ENCODE measurements at places on chromosomes 12 and 14.

GRCh38 chr12:112536367-112536730, 117.6 kb downstream of the PTPN11 start:
- DNase-seq = no peak

GRCh38 chr14:103527408-103528145, 1.4 kb upstream of the TRMT61A start:
- peak; percentile 88 for DNase-seq

DNA sequence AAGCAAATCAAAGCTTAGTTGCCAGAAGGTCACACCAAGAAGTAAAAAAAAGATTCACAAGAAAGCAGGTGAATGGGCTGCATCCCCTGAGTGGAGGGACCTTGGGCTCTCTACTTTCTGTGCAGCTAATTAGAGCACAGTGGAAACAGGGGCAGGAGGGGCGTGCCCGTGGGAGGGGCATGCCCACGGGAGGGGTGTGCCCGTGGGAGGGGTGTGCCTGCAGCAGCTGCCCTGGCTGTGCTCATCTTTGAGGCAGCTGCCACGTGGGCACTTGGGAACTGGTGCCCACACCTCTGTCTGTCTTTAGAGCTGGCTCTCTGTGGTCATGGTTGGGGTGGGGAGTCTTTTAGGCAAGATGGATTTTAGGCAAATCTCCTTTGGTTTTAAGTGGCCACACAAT, 60.0 kb downstream of the EML1 start:
- no peak for DNase-seq

DNA sequence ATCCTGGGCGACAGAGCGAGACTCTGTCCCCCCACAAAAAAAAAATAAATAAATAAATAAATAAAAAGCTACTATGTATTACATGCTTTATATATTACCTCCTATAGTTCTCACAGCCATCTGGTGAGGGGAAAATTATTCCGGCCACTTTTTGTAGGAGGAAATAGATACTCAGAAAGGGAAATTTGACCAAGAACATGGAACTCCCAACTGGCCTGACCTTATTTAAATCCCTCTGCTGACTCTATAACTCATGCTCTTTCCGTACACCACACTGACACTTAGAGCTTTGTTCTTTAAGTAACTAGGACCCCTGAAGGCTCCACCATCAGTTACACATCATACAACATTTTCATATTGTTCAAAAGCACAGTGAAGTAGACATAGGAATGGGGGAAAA, 2.2 kb upstream of the MMP19 start:
- no peak for DNase-seq

GRCh38 chr14:24700511-24700910, 66.5 kb upstream of the GZMB start:
- no peak for DNase-seq

DNA sequence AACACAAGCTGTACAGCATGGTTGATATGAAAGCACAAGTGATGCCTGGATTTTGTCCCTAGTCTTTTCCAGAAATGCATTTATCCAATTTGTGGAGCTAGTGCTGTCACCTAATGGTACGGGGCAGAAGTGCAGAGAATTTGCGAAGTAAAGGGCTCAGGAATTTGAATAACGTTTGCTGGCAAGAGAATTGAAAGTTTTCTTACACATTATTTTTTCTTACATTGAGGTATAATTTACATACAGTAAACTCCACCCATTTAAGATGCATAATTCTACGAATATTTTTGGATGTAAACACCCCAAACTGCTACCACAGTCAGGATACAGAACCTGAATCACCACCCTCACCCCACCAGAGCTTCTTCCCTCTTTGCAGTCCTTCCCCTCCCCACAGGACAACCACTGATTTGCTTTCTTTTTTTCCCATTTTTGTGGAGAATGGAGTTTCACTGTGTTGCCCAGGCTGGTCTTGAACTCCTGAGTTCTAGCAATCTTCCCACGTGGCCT, 3.5 kb downstream of the AICDA start:
- peak; percentile 50 for DNase-seq

- DNase-seq = no peak
Measured at GRCh38 chr12:26770239-26771070, 62.5 kb downstream of the ITPR2 start.

DNA sequence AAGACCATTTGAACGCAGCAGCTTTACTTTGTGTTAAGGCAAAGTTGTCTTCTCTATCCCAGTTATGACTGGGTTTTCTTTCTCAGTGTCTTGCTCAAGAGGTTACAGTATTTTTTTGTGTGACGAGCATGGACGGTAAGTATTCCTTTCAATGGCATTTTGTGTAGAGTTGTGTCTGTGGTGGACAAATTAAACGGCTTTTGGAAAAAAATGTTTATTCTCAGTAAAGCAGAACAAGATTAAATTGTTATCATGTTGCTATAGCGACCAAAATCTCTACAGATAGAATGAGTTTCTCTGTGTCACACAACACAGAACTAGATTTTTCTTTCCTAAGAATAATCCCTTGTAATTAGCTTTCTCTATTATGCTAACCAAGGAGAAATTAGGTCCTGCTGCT, 417.1 kb downstream of the AEBP2 start:
- DNase-seq = no peak

- DNase-seq = no peak
Measured at GRCh38 chr12:1643043-1643442, 14.0 kb downstream of the WNT5B start.

DNA sequence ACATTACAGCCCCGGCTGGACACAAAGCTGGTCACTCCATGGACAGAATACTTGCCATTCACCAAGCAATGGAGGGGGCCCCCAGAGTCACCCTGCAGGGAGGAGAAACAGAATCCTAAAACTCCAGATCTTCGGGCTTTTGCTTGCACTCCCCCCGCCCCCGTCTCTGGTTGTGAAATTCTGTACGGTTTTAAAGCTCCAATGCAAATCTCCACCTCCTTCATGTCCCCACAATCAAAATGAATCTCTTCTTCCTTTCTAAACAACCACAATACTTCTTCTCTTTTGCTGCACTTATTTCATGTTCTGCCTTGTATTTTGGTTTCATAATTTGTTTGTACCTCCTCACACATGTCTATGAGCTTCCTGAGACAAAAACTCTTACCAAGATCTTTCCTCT, 5.8 kb upstream of the BIN2 start:
- no peak for DNase-seq

DNA sequence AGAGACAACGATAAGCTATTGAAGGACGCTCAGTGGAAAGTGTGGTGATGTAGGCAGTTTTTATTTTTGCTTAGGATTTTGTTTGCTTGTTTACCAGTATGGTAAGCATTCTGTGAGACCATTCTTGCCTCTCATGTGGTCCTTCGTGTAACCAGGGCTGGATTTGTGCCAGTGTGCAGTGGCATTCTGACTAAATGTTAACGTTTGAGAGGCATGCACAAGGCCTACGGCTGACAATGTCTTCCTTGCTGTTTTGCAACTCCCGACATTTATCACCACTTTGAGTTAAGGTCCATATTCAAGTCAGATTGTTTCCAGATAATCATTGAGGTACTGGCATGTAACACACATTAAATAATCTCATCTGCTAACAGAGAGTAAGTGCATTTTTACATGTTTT, 102.3 kb upstream of the BCAT1 start:
- no peak for DNase-seq

- no peak for DNase-seq
Measured at GRCh38 chr12:89244536-89244935, 107.8 kb downstream of the DUSP6 start.

DNA sequence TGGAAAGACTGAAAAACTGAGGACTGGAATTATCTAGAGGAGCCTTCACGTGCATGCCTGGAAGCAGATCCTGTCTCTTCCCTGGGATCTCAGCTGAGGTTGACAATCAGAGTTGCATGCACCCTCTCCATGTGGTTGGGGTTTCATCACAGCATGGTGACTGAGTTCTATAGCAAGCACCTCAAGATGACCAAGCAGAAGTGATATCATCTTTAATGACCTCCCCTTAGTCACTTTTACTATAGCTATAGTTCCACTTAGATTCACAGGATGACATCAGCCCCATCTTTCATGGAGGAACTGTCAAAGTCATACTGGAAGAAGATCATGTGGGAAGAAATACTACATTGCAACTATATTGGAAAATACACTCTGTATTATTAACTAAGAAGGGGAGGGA, 105.8 kb upstream of the ATXN7L3B start:
- DNase-seq = peak; percentile 18

All from Daoy (cell line).